ENCODE measurements at places on chromosomes 12 and 14.

DNA sequence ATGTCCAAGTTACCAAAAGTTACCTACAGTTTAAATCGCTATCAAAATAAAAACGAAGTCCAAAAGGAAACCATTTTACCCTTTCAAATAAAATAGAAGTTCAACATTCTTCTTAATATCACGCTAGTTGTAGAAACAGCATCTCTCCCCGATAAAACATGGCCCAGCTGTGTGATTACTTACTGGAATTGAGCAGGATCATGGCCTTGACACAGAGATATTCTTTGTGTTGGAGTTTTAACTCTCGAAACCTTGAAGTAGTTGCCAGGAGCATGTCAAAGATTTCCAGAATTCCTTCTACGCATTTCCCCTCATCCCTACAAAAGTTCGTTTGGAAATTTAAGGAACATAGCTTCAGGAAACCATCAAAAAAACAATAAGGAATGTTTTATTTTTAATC lies 44.8 kb downstream of the ESR2 start:
- DNase-seq: no peak

- DNase-seq: no peak
Observed at GRCh38 chr12:122730215-122731014, at the start of gene HCAR1. Gene HCAR1 (minus strand): TSS chr12:122730844. CDS start chr12:122730339, 505 bp downstream.

GRCh38 chr14:63193236-63193635 lies 11.0 kb upstream of the RHOJ start:
- DNase-seq: no peak

GRCh38 chr14:21915826-21916225 lies 242.2 kb upstream of the OR4E1 start:
- DNase-seq: no peak

DNA sequence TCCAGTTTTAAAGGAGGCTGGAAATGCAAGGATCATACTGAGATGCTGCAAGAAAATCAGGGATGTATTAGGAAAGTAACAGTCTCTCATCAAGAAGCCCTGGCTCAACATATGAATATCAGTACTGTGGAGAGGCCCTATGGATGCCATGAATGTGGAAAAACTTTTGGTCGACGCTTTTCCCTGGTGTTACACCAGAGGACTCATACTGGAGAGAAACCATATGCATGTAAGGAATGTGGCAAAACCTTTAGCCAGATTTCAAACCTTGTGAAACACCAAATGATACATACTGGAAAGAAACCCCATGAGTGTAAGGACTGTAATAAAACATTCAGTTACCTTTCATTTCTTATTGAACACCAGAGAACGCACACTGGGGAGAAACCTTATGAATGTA lies 24.5 kb downstream of the ZNF891 start:
- DNase-seq: no peak

DNA sequence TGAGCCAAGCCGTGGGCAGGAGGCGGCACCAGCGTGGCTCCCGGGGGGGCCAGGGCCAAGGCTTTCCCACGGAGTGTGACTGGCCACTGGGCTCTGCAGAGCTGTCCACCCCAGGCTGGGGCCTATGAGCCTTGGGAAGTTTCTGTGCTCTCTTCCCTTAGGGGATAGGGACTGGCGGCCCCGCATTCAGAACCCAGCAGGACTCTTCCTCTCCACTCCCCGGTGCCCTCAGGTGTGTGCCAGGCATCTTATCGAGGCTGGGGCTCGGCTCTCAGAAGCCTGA lies 17.8 kb upstream of the EIF2B2 start:
- no peak for DNase-seq

GRCh38 chr12:132545164-132545953 lies 55.4 kb downstream of the FBRSL1 start:
- DNase-seq: no peak

DNA sequence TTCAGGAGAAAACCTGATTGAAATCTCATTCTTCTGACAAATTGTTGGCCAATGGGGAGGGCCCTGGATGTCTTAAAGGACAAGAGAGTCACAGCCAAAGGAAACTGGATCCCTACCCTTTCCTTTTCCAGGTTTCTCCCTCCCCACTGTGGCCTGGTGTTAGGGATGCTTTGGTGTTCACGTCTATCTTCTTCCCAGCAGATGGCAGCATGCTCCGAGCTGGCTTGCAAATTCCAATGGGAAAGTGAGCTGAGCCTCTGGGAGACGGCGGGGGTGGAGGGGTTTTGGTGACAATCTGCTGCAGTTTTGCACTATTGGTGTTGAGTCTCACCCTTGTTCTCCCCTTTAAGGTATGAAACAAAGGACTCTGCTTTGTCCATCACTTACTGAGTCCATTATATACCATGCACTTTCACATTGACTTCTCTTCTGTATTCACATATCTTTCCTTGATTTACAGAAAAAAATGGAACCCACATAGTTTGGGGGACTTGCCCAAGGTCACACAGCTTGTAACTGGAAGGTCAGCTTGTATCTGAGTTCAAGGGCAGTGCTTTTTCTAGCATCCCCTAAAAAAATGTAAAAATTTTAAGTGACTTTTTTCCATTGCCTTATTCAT lies 39.3 kb downstream of the CCDC177 start:
- peak; percentile 28 for DNase-seq

Measured in fibroblast of skin of left quadriceps (primary cell).